ENCODE measurements at places on chromosomes 11 and 22.

- no peak for DNase-seq
Measured at GRCh38 chr11:46436113-46436512, 44.5 kb upstream of the CHRM4 start.

DNA sequence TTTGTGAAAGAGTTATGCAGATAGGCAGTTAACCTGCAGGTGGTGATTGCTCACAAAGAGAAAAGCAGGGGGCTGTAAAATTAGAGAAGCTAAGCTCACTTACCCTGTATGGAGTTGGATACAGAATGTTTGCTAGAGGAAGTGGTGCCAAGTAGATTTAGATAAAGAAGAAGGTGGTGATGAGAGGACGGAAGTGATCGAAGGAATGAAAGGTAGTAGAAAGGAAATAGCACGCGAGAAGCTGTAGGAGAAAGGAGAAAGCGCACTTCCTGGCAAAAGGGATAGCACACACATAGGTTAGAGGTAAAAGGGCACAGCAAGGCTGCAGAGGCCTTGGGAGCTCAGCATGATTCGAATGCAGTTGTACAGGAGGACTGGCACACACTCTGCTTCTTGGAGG is 87.3 kb upstream of the CTSC start:
- DNase-seq: no peak

- no peak for DNase-seq
Measured at GRCh38 chr11:33172996-33173395, 11.7 kb upstream of the CSTF3 start.

GRCh38 chr11:72773696-72774095 is 20.2 kb downstream of the STARD10 start:
- DNase-seq: no peak

DNA sequence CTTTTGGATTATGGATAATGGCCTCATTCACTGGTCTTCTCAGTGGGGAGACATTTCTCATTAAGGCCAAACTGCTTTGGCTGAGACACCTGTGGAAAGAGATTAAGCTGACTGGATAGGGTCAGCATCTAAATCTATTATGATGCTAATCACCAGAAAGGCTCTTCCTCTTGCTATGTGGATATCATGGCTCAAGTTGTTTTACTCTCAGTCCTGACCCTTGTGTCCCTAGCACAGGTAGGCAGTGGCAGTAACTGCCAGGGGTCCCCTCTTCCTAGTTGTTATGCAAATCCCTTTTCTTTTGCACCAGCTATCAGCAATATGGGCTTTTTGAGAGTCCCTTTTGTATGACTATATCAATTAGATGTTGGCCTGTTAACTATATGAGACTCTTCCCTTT is 335.7 kb upstream of the PLET1 start:
- no peak for DNase-seq

DNA sequence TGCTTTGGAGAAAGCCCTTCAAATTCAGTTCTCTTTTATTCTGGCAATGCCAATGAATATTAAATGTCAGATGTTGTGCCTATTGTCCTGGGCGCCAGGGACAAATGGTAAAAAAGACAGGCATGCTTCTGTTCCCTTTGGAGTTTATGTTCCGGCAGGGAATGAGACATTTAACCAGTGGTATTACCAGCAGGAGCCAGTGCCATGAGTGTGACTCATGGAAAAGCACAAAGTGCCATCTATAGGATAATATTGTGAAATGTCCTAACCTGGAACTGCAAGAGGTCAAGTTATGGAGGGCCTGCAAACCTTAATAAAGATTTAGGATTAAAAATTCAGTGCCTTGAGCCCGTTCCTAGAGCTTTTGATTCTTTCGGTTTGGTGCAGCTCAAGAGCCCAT is 39.5 kb downstream of the REXO2 start:
- no peak for DNase-seq

DNA sequence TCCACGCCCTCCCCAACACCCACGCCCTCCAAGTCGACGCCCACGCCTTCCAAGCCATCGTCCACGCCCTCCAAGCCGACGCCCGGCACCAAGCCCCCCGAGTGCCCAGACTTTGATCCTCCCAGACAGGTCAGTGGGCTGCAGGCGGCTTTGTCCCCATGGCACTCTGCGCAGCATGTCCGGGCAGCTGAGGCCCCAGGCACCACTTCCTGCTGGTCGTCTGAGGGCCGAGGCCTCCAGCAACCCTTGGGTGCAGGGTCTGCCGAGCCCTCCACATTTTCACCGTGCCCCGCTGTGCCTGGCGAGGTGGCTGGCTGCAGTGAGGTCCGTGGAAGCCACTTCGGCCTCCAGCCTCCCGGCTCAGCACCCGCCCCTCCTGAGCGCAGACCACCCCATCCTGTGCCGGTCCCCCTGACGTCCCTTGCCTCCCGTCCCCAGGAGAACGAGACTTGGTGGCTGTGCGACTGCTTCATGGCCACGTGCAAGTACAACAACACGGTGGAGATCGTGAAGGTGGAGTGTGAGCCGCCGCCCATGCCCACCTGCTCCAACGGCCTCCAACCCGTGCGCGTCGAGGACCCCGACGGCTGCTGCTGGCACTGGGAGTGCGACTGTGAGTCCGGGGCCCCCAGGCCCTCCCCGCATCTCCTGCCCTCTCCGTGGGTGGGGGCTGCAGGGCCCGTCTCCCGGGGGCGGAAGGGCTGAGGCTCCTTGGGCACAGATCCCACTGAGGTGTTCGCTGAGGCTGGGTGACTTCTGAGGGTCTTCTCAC is 26.8 kb downstream of the MUC2 start:
- DNase-seq: no peak

GRCh38 chr11:73236854-73237253 is 18.8 kb downstream of the P2RY2 start:
- DNase-seq: peak; percentile 21

DNA sequence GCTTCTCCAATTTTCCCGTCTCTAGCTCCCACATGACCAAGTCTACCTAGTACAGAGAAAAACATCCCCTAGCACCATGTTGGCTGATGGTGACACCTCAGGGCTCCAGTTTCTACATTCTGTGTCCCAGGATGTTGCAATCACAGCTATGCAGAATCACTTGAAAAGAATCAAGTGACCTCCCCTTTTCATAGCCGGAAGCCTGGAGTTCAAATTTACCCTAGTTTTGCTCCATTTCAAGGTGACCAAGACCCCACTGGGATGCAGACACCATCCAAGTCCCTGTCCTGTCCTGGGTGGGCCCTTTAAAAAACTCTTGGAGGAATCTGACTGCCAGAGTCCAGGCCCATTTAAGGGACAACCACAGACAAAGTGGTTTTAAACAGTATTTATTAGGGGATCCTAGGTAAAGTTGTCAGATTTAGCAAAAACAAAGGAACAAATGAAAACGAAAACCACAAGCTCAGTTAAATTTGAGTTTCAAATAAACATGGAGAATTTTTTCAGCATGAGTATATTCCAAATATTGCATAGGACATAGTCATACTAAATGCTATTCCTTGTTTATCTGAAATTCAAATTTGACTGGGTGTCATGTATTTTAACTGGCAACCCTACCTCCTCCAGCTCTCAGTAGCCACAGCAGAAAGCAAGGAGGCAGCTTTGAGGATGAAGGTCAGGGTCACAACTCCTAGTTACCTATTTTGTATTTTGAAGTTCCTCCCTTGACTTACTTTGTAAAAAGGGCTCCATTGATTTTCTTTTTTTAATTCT is 52.4 kb downstream of the MIAT start:
- no peak for DNase-seq

GRCh38 chr11:130907229-130907628 is 9.1 kb downstream of the SNX19 start:
- DNase-seq: no peak

DNA sequence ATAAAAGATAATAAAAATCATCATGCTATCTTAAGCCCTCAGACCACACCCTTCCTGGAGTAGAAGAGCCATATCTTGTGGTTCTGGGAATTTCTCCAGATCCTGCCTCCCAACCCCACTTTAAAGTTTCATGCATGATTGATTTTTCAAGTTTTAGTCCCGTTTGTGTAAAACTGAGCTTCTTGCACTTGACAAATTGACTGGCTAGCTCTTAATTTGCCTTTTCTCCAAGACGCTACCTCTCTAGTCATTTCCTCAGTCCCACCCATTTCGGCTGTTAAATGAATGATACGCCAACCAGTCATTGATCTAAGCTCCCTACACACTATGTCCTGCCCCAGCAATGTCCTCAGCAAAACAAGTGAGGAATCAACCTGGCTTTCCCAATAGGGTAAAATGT is 71.8 kb upstream of the TEAD1 start:
- DNase-seq: no peak

- DNase-seq: no peak
Measured at GRCh38 chr22:45717789-45718188, 46.2 kb downstream of the ATXN10 start.

GRCh38 chr11:58762284-58763119 is 30.8 kb upstream of the GLYAT start:
- DNase-seq: no peak

- DNase-seq: no peak
Measured at GRCh38 chr11:43555816-43556611, 124.5 kb upstream of the HSD17B12 start.

DNA sequence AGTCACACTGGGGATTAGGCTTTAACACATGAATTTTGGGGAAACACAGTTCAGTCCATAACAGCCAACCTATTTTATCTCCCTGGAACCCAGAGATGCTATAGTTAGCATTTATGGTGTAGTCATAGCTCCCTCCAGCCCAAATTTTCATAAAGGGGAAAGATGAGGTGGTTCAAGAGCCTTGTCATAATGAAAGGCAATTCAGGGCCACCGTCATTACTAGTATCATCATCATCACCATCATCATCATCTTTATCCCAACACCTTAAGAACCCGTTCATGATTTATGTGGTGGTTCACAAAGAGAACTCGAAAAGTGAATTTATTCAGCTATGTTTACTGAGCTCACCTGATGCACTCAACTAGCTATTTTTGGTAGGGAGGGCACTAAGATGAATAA is 2.4 kb upstream of the TUBA8 start:
- DNase-seq: no peak

DNA sequence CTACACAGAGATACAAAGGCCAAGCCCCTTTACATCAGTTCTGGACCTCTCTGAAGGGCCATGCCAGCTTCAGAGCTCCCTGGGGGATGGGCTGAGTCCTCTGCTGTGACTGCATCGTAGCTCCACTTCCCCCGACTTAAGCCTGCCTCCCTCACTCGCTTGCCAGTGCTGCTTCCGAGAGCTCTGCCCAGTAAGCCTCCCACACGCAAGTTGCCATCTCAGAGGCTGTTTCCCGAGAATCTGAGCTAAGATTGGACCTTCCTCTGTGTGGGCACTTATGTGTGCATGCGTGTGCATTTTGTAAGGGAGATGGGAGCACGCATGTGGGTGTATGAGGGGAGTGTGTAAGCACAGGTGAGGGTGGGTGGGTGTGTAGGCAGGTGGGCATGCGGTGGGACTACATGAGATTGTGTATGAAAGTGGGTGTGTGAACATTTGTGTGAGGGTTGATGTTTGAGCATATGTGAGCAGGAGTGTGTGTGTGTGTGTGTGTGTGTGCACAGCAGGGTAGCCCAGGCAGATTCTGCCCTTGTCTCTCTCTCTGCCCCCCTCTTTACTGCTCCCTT is 163.0 kb upstream of the SYT13 start:
- no peak for DNase-seq

GRCh38 chr11:21650961-21651360 is 541.9 kb upstream of the ANO5 start:
- DNase-seq: no peak

DNA sequence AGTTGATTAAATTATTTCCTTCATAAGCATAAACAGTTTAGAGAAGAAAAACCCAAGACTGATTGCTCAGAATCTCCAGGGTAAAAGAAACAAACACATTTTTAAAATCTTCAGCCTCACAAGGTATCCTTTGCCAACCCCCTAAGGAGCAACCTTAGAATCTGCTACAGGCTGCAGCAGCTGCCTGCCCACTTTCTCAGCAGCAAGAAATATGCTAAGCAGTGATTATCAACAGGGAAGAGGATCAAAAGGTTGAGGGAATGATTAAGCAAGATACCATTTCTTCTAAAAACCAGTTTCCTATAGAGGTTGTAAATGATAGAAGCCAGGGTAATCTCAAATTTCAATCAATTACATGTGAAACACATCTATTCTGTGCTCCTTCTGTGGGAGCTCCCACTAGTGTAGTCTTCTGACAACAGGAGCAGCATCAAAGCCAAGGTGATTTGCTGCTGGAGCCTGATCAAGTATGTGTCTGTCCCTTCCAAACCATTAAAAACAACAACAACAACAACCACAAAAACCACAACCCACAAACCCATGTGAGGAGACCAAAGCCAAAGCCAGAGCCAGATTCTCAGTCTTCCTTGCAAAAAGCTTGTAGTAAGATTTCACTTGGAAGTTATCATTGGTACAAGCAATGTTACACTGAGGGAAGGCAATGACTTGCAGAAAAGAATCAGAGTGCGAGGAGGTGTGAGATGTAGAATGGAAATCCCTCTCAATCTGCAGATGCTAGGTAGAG is 761.2 kb downstream of the DLG2 start:
- DNase-seq: no peak

DNA sequence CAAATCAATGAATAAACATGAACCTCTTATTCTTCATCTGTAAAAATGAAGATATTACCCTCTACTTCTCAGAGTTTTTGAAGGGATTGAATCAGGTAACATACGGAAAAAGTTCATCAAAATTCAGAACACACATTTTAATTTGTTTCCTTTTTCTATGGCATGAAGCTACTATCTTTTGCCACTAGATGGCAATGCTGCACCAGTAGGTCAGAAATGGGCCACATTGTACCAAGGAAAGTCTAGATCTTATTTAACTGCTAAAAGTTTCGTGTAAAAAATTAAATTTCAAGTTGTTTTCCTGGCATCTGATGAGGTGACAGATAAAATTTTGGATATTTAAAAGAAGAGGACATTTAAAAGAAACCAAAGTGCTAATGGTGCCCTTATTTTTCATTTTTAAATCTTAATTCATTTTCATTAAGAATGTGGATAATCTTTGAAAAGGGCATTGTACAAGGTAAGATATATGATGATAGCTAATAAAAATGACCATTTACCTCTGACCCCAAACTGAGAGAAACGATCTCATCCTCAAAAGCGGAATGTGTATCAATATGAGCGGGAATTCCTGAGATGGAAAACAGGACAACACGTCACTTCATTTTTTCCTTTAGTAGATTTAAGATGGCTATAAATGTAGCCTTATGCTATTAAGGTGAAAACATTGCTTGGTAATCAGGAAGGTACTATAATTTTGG is 16.1 kb downstream of the ALKBH8 start:
- peak; percentile 25 for DNase-seq

GRCh38 chr22:40665312-40665711 is 14.0 kb upstream of the MCHR1 start:
- no peak for DNase-seq

GRCh38 chr22:31084811-31085492 is 3.8 kb downstream of the SMTN start:
- peak; percentile 88 for DNase-seq

DNA sequence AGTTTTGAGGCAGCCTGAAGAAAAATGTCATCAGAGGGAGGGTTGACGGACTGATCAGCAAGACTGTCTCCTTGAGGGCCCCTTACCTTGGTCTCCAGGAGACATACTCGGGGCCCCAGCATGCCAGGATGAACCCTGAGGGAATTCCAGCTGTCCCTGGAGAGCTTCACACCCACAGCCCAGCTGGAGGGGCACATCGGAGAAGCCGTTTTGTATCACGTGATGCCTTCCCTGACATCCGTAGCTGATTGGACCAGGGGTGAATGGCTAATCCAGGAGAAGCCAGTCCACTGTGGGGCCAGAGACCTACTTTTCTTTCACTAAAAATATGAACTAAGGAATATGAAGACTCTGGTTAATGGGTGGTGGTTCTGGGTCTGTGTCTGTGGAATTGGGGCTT is 86.0 kb upstream of the TP53I11 start:
- DNase-seq: no peak

GRCh38 chr11:69204246-69204940 is 48.7 kb downstream of the SMIM38 start:
- no peak for DNase-seq
